HFFc6 (cell line): ENCODE measurements at places on chromosomes 6 and 20.
A peak's percentile ranks its signal among the peaks of the same experiment; 100 is the strongest.

DNA sequence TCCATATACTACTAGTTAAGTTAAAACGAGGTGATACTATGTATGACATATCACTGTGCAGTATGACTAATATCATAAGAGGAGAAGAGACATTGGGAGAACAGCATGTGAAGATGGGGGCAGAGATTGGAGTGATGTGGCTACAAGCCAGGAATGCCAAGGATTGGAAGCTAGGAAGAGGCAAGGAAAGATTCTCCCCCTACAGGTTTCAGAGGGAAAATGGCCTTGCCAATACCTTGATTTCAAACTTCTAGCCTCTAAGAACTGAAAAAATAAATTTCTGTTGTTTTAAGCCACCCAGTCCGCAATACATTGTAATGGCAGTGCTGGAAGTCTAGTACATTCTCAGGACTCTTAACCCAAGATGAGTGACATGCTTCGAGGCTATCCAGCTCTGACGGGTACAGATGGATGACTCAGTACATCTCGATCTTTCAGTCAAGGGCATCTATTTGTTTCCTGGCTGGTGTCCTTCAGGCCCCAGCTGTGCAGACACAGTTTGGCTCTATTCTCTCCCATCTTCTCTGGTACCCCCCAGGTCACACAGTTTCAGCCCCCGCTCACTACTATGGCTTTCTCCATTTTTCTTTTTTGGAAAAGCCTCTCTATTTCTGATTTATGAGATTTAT is 55.5 kb upstream of the THEMIS start:
- peak; percentile 66 for DNase-seq

DNA sequence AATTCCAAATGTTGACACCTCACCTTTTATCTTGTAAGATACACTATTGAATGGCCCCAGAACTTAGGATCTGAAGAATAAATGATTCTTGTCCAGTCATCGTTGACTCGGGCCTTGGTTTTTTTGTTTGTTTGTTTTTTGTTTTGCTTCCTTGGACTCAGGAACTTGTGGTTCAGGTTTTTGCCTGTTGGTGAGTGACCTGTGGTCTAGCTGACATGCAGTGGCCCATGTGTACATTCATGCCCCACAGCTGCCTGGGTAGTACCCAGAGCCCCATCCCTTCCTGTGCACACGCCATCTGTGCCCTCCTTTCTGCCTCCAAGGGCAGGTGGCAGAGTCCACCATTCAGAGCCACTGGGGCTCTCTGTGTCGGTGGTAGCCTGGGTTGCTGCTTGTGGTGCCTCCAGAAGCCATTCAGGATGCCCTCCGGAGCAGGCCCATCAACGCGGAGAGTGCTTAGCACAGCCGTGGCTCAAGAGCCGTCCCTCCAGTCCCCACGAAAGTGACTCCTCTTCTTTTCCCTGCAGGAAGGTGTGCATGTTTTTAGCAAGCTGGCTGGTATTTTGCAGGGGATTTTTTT is 85.9 kb downstream of the SYNJ2 start:
- no peak for DNase-seq

GRCh38 chr6:155067956-155068615 is 73.0 kb downstream of the TIAM2 start:
- DNase-seq = no peak

- no peak for DNase-seq
Measured at GRCh38 chr20:56566621-56567020, 33.6 kb downstream of the FAM209B start.

DNA sequence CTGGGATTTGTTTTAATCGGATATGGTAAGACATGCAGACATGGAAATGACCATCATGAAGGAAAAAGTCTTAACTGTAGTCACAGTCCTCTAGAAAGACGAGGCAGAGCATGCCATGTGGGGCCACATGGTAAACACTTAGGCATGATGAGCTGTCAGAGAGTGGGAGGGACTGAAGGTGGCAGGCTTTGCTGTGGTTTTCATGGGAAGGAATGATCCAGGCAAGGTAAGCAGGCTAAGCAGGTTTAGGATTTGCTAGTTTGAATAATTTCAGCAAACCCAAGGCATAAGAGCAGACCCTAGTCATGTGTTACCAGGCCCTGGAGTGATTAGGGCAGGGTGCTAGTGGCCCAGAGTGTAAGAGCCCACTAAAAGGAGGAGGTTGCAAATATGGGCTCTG is 47.2 kb upstream of the STMND1 start:
- no peak for DNase-seq

GRCh38 chr6:154345811-154346210 is 10.8 kb downstream of the IPCEF1 start:
- DNase-seq = no peak

GRCh38 chr6:87561017-87561416 is 28.8 kb downstream of the RARS2 start:
- DNase-seq = no peak

DNA sequence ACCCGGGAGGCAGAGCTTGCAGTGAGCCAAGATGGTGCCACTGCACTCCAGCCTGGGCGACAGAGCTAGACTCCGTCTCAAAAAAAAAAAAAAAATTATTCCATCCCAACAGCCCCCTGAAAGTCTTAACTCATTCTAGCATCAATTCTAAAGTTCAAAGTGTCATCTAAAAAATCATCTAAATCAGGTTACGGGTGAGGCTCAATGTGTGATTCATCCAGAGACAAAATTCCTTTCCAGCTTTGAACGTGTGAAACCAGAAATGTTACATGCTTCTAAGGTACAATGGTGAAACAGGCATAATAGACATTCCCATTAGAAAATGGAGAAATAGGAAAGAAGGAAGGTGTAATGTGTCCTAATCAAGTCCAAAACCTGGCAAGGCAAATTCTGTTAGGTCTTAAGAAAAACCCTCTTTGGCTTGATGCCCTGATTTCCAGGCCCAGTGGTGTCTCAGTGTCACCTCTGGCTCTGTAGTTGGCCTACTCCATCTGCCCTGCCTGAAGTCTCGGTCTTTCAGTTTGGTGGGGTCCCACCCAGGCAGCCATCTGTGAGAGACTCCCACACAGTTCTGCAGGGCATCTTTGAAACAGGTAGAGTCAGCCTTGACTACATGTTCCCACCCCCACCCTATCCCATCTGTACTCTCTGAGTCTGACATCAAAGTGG is 43.5 kb downstream of the HFE start:
- DNase-seq = no peak

DNA sequence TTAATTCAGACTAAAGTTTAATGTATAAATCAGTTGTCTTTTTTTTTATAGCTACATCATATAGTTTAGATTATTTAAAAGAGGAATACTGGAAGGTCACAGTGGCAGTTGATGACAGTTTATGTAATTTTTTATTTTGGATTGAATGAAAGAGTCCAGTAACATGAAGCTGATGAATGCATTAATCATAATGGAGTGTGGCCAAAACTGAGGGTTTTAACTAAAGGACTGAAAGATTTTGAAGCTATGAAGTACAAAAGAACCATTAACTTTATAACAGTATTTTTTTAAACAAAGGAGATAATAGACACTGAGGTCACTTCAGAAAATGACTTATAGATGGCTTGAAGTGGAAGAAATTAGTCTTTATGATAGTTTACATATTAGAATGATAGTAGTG is 41.3 kb downstream of the TRMT11 start:
- no peak for DNase-seq

DNA sequence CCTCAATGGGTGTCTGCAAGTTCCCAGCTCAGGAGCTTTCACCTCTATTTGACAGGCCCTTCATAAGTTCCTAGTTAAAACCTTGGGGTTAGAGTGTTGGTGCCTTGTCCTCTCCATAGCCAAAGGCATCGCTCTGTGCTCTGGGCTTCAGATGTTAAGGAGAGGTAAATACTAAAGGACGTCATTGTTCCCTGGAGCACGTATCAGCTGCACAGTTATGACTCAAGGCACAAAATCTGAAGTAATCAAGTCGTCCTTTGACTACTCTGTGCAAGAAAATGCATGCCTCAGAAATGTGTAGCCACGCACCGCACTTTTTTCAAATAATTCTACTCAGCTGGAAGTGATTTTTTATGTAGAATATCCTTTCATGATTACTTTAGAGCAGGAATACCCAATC is 240.8 kb upstream of the QKI start:
- DNase-seq = no peak

DNA sequence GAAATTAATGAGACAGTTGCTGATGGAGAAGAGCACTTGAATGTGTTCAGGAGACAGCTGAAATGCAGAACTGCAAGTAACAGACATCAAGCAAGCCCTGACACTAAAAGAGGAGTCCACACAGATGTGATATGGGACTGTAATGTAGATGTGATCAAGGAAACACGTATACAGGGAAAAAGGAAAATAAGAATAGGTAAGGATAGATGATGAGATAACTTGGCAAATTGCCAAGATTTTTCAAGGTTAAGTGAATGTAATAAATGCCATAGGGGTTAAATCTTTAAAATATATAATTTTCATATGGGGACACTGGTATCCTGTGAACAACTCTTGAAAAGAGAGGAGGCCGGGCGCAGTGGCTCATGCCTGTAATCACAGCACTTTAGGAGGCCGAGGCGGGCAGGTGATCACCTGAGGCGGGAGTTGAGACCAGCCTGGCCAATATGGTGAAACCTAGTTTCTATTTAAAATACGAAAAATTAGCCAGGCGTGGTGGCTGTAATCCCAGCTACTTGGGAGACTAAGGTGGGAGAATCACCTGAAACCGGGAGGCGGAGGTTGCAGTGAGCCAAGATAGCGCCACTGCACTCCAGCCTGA is 7.2 kb upstream of the SNX14 start:
- no peak for DNase-seq

DNA sequence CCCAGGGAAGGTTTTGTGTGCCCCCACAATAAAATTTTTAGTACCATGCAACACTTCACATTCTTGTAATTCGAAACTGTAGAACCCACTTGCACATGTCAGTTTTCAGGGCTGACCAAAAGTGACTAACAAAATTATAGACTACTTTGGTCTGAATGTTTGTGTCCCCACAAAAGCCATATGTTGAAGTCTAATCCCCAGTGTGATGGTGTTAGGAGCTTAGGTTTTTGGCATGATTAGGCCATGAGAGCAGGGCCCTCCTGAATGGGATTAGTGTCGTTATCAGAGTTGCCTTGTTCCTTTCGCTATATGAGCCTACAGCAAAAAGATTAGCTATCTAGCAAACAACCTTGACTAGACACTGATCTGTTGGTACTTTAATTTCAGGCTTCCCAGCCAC is 49.0 kb upstream of the TENT5A start:
- no peak for DNase-seq

DNA sequence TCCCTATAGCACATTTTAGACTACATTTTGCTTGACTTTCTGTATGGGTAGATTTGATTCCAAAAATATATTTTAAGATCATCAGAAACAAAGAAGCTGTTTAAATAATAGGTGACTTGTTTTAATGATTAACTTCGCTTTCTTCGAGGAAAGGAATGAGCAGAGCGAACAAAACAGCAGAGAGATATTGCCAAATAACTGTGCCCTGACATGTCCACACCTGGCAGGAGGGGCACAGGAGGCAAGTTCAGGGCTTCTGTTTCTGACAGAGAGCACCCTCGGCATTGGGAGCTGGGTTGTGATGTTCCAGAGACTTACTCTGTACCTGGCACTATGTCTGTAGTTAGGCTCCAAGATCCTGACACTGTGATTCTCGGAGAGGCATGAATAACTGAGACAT is 155.7 kb upstream of the SASH1 start:
- no peak for DNase-seq

GRCh38 chr6:18262702-18263417 is 1.5 kb downstream of the DEK start:
- DNase-seq = no peak

DNA sequence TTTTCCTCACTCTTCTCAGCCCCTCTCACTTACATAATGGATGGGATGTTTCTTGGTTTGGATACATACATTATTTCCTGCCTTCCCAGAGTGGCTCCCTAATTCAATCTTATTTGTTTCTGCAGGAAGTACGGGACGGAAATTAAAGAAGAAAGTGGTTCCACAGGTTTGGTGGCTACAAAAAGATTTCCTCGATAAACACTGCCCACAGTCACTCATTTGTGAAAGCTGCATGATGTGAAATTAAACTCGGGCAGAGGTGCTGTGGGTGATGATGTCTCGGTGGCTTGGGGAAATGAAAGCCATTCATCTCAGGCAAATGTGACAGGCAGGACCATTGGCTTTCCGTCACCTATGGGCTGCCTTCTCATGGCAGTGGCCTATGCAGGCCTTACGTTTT is 119.5 kb upstream of the KCNG1 start:
- DNase-seq = no peak

- DNase-seq = no peak
Measured at GRCh38 chr6:113031591-113032238, 684.6 kb downstream of the RFPL4B start.

GRCh38 chr6:108920751-108921150 is 72.5 kb downstream of the ARMC2 start:
- no peak for DNase-seq

DNA sequence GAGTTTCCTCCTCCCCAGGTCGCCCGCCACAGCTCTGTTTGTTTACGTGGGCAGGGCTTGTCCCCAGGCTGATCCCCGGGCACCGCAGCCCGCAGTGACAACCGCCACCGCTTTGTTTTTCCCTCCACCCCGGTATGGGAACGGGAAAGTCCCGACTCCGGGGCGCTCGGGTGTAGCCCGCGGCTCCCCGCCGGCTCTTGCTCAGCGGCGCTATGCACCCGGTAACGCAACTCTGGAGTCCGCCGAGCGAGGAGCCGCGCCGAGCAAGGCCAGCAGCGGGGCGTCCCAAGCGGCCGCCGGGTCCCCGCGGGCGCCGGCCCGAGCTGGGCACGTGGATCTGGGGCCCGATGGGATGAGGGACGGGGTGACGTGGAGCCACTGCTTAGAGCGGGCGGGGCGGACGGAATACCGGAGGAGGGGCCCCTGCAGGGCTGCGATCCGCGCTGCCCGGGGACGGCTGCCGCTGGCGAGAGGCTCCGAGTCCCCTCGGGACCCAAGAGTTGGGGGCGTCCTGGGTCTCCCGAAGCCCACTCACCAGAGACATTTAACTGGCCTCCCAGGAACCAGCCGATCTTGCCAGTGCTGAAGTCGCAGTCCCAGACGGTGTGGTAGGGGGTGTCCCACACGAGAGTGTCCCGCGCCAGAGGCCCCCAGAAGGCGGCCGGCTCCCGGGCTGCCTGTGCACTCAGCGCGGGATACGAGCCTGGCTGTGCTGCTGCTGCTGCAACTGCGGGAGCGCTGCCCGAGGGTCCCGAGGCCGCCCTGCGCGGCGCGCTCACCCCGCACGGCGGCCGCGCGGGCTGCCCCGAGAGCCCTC is 497 bp downstream of the ACSS1 start:
- DNase-seq = peak; percentile 23

DNA sequence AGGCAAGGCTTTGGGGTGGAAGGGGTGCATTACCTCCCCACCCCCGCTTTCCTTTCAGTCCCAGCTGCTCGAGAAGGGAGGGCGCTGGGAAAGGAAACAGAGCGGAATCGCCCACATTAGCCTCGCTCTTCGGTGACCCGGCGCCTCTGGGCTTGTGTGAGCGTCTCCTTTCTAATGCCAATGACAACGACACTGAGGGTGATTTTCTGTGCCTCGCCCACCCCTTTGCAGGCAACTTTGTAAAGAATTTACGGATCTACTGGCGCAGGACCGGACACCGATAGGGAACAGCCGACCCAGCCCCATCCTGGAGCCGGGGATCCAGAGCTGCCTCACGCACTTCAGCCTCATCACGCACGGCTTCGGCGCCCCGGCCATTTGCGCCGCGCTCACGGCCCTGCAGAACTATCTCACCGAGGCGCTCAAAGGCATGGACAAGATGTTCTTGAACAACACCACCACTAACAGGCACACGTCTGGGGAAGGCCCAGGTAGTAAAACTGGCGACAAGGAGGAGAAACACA is 24.3 kb downstream of the TFAP2B start:
- DNase-seq = no peak
